ENCODE measurements at places on chromosomes 13 and 19.

DNA sequence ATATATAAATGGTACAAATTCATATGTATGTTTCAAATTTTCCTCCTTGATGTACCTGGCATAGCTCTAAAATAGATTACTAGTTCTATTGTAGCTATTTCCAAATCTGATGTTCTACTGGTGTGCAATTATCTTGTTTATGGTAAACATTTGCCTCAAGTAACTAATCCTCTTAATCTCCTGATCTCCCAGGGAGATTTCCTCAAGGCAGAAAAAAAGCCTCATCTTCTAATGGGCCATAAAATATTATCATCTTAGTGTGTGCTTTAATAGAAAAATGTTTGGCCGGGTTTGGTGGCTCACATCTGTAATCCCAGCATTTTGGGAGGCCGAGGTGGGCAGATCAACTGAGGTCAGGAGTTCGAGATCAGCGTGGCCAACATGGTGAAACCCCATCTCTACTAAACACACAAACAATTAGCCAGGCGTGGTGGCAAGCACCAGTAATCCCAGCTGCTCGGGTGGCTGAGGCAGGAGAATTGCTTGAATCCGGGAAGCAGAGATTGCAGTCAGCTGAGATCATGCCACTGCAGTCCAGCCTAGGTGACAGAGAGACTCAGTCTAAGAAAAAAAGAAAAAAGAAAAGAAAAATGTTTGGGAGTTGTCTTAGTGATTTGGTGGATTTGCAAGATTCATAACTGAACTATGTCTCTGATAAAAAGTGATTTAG, 498.9 kb upstream of the SLITRK5 start:
- DNase-seq, result no peak

- DNase-seq, result no peak
Observed at GRCh38 chr13:101811881-101812280, 359.4 kb downstream of the ITGBL1 start.

DNA sequence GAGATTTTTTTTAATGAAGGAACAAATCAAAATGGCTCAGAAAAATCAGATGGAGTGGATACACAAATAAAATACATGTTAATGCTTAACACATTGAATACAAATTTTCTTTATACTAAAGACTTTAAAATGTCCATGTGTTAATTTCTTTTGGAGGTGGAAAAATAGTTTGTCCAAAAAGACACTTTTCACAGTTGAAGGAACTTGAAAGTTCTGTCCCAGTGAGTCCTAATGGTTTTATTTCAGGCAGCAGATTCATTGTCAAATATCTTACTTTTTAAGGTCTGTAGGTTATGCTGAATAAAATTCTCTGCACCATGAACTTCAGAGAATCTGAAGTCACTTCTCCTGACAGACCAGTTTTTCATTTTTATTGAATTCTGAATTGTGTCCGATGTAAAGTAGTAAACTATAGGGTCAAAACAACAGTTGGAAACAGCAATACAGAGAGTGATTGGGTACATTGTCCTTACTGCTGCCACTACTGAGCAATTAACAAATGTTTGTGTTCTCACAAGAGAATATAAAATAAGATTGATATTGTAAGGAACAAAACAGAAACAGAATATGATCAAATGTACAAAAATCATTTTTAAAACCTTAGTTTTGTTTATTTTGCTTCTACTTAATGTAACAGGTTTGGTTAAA, 1.6 kb downstream of the LPAR6 start:
- DNase-seq, result no peak

- no peak for DNase-seq
Observed at GRCh38 chr13:75908141-75908540, 272.0 kb downstream of the LMO7 start.

DNA sequence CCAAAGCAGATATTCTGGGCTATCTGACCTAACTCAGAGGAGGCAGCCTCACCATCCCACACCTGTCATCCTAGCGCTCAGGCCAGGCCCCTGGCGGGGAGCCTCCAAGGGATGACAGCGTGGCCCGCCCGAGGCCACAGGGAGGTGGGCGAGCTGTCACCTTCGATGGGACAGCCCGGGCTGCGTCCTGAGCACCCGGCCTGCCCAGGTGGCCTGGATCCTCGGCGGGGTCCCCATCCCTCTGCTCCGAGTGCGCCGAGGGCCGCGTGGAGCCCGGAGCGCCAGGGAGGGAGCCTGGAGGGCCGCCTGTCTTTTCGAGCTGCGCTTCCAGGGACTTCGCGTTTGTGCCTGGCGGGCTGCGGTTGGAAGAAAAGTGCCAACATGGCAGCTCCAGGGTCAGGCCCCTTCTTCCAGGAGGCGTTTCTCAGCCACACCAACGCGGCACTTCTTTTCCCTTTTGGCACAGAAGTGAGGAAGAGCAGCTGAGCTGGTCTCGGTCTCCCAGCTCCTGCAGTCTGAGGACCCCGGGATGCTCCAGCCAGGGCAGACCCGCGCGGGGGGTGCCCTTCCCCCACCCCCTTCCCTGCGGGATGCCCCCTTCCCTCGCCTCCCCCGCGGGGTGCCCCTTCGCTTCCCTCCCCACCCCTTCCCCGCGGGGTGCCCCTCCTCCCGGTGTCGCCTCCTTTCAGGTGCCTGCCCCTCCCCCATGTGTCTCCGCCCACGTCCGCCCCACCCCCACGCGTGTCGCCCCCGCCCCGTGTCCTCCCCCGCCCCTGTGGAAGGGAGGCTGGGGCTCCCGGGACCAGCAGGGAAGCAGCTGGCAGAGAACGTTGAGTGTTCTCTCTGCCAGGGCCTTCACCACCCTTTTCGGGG, 42.3 kb downstream of the GJA3 start:
- DNase-seq, result no peak

GRCh38 chr13:48831248-48831647, 144.5 kb upstream of the FNDC3A start:
- DNase-seq, result no peak

- no peak for DNase-seq
Observed at GRCh38 chr13:105679838-105680237, 855.6 kb downstream of the EFNB2 start.

DNA sequence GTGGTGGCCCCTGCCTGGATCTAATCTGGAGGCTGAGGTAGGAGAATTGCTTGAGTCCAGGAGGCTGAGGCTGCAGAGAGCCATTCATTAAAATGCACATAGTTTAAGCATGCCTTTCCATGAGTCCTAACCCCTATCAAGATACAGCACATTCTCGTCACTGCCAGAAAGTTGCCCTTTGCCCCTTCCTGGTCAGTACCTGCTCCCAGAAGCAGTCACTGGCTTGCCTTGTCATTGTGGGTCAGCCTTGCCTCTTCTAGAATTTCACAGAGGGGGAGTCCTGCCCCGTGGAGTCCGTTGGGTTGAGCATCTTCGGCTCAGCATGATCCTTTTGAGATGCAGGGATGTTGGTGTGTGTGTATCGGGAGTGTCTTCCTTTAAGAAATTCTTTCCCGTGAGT, 10.8 kb downstream of the BICRA start:
- DNase-seq, result no peak

DNA sequence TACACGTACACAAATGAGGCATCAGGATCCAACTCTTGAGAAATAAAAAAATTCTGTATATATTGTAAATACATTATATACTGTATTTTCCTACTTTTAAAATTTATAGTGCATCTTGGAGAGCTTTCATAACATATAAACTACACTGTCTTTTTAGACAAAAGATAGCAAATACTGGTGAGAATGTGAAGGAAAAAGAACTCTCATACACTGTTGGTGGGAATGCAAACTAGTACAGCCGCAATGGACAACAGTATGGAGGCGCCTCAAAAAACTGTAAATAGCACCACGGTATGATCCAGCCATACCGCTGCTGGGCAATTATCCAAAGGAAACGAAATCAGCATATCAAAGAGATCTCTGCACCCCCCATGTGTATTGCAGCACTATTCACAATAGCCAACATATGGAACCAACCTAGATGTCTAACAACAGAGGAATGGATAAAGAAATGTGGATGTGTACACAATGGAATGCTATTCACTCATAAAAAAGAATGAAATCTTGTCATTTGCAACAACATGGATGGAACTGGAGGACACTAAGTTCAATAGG, 292.4 kb downstream of the EFNB2 start:
- no peak for DNase-seq

DNA sequence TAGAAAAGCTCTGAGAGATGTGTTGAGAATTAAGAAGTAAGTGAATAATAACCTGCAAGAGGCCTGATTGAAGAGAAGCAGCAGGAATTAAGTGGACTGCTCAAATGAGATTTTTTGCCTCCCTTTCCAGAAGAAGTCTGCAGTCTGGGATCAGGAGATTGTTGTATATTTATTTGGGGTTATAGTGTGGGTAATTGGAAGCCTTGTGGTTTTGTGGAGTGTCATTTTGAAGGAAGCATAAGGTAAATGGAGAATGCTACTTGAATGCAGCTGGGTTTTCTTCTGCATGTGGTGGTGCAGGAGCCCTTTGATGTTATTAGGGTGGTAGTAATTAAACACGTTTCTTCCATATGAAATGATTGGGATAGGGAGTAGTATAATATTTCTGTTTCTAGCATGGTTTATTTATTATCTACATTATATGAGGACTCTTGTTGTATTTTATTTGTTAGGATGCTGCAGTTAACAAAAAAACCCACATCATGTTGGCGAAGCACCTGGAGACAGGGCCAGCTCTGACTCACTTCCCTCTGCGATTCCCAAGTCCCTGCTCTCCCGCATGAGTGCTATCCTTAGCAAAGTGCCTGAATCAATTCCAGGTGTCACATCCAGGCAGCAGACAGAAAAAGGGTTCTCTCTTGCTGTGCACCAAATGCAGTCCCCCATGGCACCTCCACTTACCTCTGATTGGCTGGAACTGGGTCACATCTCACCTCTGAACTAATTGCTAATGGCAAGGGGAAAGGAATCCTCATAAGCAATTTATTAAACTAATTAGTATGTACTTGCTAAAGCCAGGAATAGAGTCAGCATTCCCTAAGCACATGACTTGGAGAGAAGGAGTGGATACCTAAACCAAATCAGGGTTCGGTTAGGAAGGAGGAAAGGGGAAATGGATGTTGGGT, 54.8 kb downstream of the DGKH start:
- peak; percentile 83 for DNase-seq

GRCh38 chr19:27911122-27911898, 1301.6 kb downstream of the UQCRFS1 start:
- no peak for DNase-seq

DNA sequence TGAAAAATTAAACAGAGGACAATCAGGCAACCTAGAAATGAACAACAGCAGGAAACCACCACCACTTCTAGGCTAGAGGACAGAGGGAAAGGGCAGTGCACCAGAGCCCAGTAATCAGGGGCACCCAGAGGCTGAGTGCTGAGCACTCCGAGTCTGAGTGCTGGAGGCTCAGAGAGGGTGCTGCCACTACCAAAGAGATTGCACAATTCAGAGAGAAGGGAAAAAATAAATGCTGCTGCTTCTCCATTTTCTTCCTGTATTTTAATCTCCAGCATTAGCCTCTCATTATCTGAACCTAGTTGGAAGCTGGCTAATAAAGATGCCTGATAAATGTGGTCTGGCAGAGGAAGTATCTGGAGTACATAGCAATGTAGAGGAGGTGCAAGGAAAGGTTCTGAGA, 11.8 kb upstream of the ZNF175 start:
- no peak for DNase-seq

DNA sequence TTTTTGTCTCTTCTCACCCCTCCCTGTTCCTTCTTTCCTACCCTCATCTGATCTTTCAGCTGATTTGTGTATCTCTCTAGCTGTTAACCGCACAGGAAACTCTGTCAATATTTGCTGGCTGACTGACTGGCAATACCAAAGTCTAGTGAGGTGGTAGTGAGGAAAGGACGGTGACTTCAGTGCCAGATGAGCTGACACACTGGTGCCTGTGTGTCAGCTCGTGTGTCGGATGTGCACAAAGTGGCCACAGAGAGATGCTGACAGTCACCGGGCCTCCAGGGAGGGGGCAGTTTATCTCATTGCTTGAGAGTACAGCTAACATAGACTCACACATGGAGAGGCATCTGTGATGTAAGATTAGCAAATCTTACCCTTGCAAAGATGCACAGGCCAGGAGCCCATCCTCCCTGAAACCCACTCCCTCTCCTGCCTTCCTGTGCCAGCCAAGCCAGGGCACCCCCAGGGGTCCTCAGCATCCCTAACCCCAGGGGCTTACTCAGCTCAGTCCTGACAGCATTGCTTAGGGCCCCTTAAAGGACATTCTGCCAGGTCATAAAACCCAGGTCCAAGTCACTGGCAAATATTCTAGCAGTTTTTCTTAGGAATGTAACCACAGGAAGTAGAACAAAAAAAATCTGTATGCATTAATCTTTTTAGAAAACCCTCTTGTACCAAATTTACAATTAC, 80.2 kb downstream of the SHISA2 start:
- no peak for DNase-seq

- DNase-seq, result no peak
Observed at GRCh38 chr13:39884166-39884565, 228.7 kb downstream of the COG6 start.

DNA sequence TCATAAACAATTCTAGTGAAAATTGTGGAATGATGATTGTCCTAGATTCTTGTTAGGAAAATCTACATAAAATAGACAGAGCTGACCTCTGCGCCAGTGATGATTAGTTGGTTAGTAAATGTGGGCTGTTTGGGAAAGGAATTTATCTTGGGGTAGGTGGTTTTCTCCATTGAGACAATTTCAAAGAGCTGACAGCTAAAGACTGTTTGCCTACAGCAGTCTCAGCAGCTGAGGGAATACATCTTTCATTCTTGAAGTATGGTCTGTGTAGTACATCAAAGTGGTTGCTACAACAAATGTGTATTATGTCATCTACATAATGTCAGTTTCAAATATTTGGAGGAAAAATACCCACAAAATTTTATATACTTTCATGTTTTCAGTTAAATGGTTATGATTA, 117.2 kb upstream of the TRPC4 start:
- no peak for DNase-seq

GRCh38 chr13:43938449-43938848, 58.7 kb downstream of the LACC1 start:
- DNase-seq, result no peak

DNA sequence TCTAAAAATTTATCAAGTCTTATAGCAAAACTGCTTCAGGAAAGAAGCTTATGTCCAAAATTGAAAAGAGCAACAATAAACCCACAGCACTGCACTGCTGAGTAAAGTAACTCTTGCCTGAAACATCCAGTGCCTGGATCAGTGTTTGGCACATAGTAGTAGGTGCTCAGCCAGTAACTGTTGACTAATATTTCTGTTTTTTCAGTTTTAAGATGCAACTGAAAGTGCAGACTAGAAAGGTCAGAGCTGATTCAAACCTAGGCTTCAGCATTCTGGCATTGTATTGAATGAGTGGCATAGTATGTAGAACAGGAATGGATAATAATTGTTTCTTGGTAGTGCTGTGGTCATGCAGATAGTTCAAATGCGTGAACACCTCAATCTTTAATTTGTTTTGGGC, 67.6 kb downstream of the UBL3 start:
- no peak for DNase-seq
